Inflammatory macrophage treated with lipopolysaccharide for 1 hour (primary cell): ENCODE measurements at places on chromosomes 2 and 18.

DNA sequence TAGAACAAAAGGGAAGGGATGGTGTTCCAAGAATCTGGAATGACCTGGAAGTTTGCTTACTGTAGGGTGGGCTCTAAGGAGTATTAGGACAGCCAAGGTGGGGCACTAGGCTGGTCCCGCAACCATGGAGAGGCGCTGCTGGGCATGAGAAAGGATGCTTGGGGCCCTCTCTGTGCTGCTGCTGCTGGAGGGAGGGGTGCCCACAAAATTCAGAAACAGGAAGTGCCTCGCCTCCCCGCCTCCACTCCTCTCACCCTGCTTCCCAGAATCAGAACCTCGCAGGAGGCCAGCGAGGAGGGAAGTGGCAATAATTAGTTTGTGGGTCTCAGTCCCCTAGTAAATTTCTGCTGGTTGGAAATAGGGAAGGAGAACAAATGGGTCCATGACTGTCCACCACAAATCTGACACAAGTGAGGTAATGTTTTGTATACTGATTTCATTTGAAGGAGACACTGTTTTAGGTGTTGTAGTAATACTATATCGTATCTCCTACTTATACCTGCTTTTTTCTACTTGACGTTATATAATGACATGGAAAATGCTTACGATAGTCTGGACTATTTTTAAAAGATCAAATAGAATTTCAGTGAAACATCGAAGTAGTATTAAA, 7.9 kb upstream of the PDCL3 start:
- peak; percentile 59 for DNase-seq

GRCh38 chr2:207514451-207514850, 15.3 kb upstream of the CREB1 start:
- DNase-seq, result no peak

GRCh38 chr2:5990086-5990485, 297.9 kb downstream of the SOX11 start:
- no peak for DNase-seq

DNA sequence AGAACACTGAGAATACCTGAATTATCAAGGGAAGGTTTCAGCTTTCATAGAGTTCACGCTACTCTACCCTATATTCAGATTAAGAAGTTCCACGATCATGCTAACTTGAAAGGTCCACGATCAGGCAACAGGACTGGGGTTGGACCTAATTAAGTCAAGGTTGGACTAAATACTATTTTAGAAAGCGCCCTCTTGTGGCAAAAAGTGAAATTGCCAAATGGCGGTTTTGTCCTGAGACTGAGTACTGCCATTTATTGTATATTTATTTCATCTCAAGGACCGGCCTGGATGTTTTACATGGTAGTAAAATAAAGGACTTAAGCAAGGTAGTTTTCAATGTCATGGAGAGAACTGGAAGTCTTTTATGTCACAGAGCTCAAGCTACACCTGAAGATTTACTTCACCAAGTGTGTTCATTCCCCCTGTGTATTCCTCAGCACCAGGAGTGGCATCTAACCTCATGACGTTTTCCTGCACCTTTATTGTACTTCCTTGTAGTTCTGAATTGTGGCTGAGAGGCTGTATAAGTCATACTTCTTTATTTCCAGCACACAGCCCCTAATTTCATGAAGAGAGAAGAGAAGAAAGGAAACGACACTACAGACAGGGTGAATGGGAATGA, 56.8 kb downstream of the SRD5A2 start:
- peak; percentile 31 for DNase-seq

DNA sequence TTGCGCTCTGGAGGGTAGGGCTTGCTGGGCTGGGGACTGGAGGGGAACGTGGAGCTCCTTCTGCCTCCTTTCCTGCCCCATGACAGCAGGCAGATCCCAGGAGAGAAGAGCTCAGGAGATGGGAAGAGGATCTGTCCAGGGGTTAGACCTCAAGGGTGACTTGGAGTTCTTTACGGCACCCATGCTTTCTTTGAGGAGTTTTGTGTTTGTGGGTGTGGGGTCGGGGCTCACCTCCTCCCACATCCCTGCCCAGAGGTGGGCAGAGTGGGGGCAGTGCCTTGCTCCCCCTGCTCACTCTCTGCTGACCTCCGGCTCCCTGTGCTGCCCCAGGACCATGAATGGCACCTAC, 4.3 kb downstream of the GPR35 start:
- DNase-seq, result no peak

- no peak for DNase-seq
These were observed 171.0 kb downstream of the OSR1 start for GRCh38 chr2:19187323-19188020.

DNA sequence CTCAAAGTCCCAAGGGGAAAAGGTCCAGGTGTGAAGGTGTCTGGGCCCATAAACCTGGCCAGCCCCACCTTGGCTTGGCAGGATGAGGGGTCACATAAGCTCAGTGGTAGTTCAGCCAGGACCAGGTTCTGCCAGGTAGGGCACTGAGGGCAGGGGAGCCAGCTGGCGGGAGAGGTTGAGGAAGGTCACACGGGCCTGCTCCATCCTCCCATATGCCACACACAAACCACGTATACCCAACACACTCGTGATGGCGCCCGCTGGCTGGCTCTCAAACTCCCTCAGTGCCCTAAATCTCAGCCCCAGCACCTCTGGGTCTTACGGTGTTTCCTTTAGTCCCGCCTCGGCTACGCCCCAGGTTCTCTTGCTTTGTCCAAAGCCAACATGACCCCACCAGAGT, 160.5 kb downstream of the ZFP36L2 start:
- DNase-seq, result no peak

DNA sequence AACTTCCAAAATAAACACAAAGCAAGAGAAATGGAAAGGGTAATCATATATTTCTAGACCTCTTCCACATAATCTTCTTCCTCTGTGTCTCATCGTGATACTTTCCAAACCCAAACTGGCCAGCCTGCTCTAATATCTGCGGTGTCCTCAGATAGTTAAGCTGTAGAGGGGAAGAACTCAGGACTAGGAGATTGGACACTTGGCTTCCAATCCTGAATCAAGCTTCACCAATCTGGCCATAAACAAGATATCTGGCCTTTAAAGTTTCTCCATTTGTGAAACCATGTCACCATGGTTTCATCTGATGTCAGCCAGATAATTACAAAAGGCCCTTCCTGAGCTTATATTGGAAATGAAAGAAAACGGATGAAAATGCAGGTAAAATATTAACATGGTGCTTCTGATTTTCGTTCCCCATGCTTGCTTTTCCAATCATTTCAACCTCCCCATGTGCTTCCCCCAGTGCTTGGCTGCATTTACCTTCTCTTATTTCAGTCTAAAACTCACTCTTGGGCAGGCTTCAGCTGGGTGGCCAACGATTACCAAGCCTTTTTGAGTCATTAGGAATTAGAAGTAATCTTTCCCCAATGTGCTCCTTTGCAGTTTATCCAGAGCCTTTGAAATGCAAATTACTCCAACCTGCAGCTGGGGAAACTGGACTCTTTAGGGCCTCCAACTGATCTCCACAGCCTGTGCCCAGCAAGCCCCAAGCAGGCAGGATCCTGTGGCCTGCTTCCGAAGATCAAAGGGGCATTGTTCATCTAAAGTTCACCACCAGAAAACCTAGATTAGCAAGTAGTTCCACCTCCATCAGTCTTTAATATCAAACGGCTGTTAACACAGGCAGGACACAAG, 44.5 kb upstream of the MYCN start:
- DNase-seq, result no peak

GRCh38 chr2:25341011-25341727, 556 bp downstream of the DNMT3A start:
- no peak for DNase-seq

GRCh38 chr18:39406941-39407340, 1841.3 kb upstream of the CELF4 start:
- DNase-seq, result no peak

DNA sequence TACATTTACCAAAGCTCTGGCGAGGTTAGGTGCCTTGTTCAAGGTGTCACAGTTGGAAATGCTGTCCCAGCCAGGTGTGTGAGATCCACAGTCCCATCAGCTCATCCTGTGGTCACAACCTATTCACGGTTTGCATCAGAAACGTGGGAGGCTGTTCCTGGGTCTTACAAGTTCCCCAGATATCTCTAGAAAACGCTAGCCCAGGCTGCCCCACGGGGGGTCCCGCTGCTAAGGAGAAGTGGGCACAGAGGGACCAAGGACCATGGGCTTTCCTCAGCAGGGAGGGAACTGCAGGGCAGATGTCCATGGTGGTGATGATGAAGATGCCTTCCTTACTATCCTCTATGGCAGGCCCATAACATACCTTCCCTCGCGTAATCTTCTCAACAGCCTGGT, 649 bp downstream of the FECH start:
- no peak for DNase-seq

DNA sequence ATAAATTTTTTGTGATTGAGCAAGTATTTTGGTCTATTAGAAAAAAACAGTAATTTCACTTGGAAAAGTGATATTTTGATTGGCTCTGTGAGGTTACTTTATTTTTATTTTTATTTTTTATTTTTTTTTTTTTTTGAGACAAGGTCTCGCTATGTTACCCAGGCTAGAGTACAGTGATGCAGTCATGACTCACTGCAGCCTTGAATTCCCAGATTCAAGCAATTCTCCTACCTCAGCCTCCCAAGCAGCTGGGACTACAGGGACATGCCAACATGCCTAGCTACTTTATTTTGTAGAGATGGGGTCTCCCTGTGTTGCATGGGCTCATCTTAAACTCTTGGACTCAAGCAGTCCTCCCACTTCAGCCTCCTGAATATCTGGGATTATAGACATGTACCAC, 60.9 kb upstream of the MGAT5 start:
- DNase-seq, result no peak

DNA sequence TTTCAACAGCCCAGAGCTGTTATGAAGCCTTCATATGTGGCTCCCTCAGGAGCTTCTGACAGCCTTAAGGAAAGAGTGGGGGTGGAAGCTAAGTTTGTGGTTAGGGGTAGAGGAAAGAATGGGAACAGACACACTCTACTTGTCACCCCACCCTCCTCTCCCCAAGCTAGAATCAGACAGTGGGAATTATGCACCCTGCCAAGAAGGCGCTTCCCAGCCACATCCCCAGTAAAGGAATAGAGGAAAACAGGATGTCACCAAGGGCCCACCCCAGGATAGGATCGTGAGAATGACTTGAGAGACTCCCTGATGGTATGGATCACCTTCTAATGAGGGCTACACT, 32.4 kb upstream of the EML4 start:
- DNase-seq, result no peak

- DNase-seq, result no peak
These were observed 83.6 kb downstream of the ASXL2 start for GRCh38 chr2:25794544-25795276.
